Activated CD4-positive, CD25-positive, alpha-beta regulatory T cell (primary cell): ENCODE measurements at places on chromosomes 5 and 9.

DNA sequence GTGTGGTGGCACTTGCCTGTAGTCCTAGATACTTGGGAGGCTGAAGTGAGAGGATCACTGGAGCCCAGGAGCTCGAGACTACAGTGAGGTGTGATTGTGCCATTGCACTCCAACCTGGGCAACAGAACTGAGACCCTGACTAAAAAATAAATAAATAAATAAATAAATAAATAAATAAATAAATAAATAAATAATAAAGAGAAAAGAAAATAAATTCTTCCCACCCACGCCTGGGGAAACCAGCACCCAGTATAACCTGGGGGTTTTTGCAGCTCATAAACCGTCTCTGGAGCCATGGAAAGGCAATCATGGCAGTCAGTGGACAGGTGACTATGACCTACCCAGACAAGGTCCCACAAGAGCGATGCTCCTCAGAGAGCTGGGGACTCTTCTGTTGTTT lies 7.9 kb downstream of the WNT8A start:
- no peak for DNase-seq

GRCh38 chr5:1823381-1824034 lies 22.3 kb downstream of the NDUFS6 start:
- DNase-seq, result no peak

DNA sequence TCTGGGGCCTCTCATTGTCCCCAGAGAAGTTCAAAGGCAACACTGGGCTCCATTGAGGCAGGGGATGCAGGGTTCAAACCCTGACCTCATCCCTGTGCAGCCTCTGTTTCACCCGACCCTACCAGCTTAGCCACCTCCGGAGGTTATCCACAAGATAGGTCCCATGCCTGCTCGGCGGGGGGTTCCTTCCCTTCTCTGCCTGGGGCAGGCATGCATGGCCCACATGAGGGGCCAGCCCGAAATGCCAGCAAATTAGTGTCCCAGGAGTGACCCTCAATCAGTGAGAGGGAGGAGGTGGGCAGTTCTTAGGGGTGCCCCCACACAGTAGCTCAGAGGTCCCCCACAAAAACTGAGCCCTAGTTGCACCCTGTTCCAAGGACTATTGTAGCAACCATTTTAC lies 24.8 kb upstream of the FUBP3 start:
- DNase-seq, result no peak

DNA sequence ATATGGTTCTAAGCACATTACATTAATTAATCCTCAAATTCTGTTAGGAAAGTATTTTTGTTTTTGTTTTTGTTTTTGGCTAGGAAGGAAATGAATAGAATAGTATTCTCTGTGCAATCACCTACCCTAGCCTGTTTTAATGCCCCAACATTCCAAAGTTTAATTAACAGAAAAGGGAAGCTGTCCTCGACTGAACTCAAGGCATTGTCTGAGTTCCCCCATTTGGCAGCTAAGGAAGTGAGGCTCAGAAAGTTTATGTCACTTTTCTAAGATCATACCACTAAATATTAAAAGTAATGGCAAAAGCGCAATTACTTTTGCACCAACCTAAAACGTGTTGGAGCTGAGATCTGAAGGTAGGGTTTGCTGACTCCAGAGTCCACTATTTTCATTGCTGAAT lies 59.8 kb downstream of the FGF1 start:
- DNase-seq, result no peak

DNA sequence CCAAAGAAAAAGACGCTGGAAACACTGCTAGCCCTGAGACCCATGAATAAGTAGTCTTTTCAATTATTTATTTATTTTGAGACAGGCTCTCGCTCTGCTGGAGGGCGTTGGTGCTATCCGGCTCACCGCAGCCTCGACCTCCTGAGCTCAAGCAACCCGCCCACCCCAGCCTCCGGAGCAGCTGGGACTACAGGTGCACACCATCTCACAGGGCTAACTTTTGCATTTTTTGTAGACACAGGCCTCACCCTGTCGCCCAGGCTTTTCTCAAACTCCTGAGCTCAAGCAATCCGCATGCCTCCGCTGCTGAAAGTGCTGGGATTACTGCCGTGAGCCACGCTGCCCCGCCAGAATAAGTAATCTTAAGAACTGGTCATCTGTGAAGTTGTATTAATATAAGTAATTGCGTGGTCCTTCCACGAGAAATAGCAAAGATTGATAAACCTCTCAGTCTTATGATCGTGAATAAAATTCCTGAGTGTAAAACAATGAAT lies 1.6 kb downstream of the ANXA2R start:
- DNase-seq, result no peak

DNA sequence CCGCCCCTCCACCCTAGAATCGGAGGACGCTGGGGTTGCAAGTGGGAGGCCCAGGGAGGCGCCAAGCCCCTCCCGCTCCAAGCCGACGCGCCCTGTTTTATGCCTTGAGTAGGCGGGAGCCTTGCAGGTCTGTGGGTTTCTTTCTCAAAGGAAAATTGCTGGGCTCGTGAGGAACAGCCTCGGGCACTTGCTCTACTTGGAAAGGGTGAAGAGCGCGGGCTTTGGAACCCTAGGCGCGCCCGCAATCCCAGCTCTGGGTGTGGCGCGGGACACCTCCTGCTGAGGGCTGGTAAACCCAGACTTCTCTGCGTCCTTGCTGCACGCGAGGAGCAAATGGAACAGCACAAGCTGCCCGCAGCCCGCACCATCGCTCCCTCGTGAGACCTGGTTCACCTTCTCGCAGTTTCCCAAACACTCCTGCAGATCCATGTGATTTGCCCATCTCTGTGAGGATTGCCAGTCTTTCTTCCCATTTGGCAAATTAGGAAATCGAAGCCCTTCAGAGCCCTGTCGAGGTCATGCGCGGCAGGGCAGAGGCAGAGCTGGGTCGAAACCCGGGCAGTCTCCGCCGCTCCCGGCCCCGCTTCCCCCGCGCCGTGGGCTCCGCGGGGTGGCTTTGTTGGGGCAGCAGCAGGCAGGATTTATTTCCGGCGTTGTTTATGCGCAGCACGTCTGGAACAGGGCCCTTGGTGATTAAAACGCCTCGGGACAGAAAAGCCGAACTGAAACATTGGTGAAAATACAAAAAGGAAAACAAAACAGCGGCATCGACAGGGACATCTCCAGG lies 98.4 kb upstream of the CPLX2 start:
- no peak for DNase-seq

- DNase-seq, result no peak
These were observed 80.3 kb downstream of the ADAMTS2 start for GRCh38 chr5:179264783-179265513.

GRCh38 chr9:96514800-96515158 lies 64.8 kb downstream of the HABP4 start:
- DNase-seq, result no peak

- no peak for DNase-seq
These were observed 45.9 kb upstream of the CDH18 start for GRCh38 chr5:20033881-20034280.

- no peak for DNase-seq
These were observed 8.4 kb downstream of the IRX2 start for GRCh38 chr5:2742921-2743679.

- no peak for DNase-seq
These were observed 58.0 kb upstream of the RNF130 start for GRCh38 chr5:180129291-180130190.

- DNase-seq, result no peak
These were observed 149.3 kb upstream of the POU5F2 start for GRCh38 chr5:93890657-93891056.

GRCh38 chr9:124217836-124218437 lies 39.8 kb upstream of the NEK6 start:
- DNase-seq, result no peak

GRCh38 chr5:34905564-34905963 lies 9.7 kb downstream of the RAD1 start:
- no peak for DNase-seq

DNA sequence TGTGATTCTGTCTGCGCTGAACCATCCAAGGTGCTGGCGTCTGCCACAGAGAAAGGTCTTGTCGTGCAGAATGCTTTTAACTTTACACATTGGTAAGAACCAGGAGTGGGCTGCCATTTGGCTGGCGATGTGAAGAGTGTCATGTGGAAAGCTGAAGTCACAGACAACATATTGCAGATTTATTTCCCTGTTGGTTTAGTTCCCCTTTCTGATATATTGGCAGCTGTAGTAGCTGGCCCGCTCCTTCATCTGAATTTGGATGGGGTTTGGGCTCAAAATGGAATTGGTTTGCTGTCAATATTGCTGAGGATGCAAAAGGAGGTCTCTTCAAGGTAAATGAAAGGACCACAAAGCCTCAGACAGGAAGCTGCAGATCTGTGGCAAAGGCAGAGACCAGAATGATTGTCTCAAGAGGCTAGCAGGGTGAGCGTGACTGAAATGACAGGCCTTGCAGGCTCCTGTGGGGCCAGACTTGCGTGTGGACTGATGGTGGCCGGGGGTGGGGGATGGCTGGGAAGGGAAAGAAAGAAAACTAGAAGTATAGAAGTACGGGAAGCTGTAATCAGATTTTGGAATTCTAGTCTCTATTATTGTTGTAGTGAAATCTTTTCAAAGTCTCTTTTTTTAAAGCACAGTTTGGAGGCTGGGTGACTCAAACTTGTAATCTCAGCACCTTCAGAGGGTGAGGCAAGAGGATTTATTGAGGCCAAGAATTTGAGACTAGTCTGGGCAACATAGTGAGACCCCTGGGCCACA lies 25.1 kb upstream of the CD180 start:
- DNase-seq, result no peak
